Glutamatergic neuron (in vitro differentiated cells): ENCODE measurements at places on chromosomes 7 and 10. TPM values are rescaled to one million over a fixed set of nuclear protein-coding genes. Genes with fewer than 3 reads are reported as not detected.
A peak's percentile ranks its signal among the peaks of the same experiment; 100 is the strongest.

- DNase-seq, result no peak
Measured at GRCh38 chr10:20970708-20971107, 73.6 kb upstream of the NEBL start.

GRCh38 chr7:101140746-101141382 lies 13.4 kb upstream of the AP1S1 start:
- no peak for DNase-seq

DNA sequence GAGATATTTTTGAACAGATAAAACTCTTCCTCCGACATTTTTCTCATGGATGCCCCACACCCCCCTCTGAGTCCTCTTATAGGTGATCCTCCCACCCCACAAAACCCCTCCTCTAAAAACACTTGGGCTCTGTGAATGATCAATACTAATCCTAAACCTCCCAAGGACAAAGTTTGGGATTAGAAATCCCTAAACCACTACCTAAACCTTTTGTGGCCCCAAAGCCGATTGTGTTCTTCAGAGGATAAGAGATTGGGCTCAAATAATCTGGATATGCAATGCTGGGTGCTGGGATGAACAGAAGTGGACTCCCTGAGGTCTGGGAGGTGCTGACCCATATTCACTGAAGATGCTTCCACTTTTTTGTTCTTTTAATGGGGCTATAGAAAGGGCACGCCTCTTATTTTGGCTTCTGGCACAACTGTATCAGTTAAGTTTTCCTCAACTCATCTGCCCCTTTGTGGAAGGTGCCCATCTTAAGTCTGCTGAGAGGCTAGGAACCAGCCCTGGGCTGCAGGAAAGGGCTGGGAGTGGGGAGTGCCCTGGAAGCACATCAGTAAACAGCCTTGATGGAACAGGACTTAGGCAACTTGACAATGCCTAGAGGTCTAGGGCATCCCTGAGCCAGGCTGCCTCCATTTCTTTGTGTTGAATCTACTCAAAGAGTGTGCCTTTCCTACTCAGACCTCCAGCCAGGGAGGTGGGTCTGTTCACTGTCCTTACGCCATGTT lies at the start of gene OPN1SW:
OPN1SW (minus strand) TSS at position 51 of the 731 bp plus-strand sequence; CDS start at position 38, 13 bp downstream.
- no peak for DNase-seq

GRCh38 chr10:42981358-42982236 lies 95.3 kb upstream of the RET start:
- peak; percentile 8 for DNase-seq

GRCh38 chr7:50317697-50318669 lies 13.5 kb downstream of the IKZF1 start:
- no peak for DNase-seq

- no peak for DNase-seq
Measured at GRCh38 chr7:22715969-22716368, 11.0 kb upstream of the IL6 start.

- no peak for DNase-seq
Measured at GRCh38 chr7:106448992-106449859, 164.4 kb upstream of the NAMPT start.

- no peak for DNase-seq
Measured at GRCh38 chr7:116400522-116400921, 99.0 kb upstream of the CAV2 start.

- DNase-seq, result no peak
Measured at GRCh38 chr10:109405338-109405737, 518.0 kb downstream of the XPNPEP1 start.

DNA sequence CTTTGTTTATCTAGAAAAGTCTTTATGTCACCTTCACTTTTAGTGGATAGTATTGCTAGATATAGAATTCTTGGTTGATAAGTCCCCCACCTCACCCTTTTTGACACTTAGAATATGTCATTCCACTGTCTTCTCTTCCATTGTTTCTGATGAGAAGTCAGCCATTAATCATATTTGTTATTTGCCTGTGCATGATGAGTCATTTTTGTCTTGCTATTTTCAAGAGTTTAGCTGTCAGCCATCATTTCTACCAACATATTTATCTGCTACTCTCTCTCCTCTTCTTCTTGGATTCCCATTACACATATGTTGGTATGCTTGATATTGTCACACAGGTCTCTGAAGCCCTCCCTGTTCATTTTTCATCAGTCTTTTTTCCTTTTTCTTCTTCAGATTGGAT lies 160.8 kb upstream of the TCF7L2 start:
- no peak for DNase-seq

Gene SFTPA2
- total RNA-seq, result 0.39 TPM

Gene TFR2
- 5.1 TPM for total RNA-seq

Gene TEX47
- not detected for total RNA-seq

Gene PNLIPRP1
- total RNA-seq, result not detected

Gene IL15RA
- not detected for total RNA-seq

Gene PLAC9
- not detected for total RNA-seq

Gene C10orf53
- total RNA-seq, result 0.25 TPM
